ENCODE measurements at places on chromosomes 5 and 9.

DNA sequence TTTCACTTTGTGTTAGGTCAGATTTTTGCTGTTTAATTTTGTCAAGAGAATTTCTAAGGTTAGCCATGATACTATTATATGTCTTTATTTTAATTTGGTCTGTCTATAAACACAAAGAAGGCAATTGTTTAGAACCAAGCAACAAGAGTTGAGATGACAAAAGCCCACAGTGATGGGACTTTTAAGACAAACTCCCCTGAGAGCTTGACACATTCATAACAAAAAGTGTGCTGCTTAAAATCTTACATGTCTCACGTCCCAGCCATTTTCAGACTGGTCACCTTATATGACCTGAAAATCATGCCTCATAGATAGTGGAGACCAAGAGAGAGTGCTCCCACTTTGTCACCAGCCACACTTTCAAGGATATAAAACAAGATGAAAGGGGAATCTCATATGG is 21.6 kb upstream of the NNT start:
- no peak for DNase-seq

DNA sequence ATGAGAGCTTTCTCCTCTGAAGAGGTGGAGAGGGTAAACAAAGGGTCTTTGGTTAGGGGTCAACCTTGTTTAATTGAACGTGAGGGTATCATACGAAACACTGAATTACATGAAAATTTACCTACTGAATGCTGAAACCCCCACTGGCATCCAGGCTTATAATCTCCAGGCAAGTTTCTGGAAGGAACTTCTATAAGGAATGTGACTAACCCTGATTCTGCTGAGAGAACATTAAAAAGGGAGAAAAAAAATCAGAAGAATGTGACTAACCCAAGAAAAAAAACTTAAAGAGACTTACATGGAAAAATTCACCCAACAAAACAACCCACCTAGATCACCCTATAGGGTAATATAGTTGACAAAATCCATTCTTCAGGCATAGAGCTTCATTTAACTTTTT is 55.5 kb downstream of the APC start:
- no peak for DNase-seq

DNA sequence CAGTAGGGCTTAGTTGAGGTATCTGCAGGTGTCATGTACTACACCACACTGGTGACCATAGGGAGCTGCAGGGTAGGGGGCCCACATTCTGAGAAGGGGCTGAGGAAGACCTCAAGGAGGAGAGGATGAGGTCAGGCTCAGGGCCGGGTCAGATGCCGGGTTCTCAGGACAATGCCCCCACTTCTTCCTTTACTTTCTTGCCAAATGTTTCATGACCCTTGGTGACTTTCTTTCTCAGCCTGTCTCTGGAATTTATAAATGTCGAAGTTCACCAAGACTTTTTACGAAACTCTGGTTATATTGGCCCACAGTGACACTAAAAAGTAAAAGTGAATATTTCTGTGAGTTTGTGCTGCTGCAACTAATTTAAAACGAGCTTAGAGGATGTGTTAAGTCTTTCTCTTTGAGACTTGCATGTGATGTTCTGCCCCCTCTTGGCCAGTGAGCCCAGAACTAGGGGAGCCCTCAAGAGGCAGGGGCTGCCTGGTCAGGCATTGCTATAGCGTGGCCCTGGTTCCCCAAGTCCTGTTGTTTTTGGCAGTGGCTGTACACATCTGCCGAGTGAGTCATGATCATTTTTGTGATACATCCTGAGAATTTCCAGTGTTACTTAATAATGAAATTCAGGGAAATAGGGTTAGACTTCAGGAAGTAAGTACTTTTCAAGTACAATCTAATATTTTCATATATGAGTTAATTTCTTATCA is 11.2 kb downstream of the ACO1 start:
- DNase-seq = peak; percentile 87

- DNase-seq = no peak
Measured at GRCh38 chr5:150535611-150536010, 27.7 kb downstream of the NDST1 start.

DNA sequence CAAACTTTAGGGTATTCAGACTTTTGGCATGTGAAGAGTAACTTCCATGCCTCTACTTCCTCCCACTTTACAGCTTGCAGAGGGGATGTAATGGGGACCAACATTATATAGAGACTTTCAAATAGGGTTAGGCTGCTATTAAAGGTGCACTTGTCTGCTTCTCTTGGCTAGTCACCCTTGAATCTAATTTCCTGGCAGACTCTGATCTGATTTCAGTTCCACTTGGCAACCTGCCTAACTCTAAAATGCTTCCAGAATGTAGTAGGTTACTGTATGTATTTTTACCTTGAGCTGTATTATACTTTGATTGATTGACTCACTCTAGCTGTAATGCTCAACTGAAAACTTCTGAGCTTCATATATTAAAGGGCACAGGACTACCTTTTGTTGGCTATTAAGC is 693.4 kb downstream of the KCTD16 start:
- no peak for DNase-seq

DNA sequence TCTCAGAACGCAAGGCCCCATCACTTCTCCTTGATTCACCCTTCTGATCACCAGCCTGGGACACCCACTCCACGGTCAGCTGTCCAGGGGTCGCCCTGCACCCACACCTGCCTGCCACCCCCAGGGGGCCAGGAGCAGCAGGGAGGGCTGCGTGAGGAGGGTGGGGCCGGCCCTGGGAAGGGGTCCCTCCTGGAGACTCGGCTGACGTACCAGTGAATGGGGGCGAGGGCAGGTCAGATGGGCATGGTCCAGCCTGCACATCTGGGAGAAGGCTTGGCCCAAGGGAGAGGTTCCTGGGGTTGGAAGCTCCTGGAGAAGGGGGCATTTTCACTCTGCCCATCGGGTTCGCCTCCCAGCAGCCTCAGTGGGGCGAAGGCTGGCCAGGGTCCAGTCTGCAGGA is 21.8 kb upstream of the SARDH start:
- DNase-seq = no peak

- DNase-seq = no peak
Measured at GRCh38 chr5:54329731-54330709, 19.6 kb upstream of the ARL15 start.

GRCh38 chr5:159486836-159487235 is 156.5 kb upstream of the IL12B start:
- DNase-seq = no peak

DNA sequence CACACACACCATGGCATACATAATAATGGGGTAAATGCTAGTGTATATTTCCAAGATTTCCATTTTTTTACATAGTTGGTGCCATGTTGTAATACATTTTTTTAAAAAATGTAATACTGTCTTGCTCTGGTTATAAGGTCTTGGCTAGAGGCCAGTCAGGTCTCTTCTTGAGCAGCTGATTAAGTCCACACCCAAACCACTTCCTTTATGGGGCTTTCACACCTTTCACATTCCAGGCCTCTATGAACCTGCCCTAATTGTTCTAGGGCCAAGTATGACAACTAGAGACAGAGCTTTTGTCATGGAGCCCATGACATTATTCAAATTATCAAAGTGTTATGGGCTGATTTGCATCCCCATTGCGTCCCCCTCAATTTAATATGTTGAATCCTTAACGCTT is 495.6 kb upstream of the CTNND2 start:
- DNase-seq = no peak

- no peak for DNase-seq
Measured at GRCh38 chr5:76175051-76175666, 92.0 kb downstream of the SV2C start.

GRCh38 chr9:113894166-113894565 is 18.1 kb downstream of the ZNF618 start:
- DNase-seq = no peak

GRCh38 chr5:69525490-69525889 is 32.9 kb downstream of the OCLN start:
- no peak for DNase-seq

DNA sequence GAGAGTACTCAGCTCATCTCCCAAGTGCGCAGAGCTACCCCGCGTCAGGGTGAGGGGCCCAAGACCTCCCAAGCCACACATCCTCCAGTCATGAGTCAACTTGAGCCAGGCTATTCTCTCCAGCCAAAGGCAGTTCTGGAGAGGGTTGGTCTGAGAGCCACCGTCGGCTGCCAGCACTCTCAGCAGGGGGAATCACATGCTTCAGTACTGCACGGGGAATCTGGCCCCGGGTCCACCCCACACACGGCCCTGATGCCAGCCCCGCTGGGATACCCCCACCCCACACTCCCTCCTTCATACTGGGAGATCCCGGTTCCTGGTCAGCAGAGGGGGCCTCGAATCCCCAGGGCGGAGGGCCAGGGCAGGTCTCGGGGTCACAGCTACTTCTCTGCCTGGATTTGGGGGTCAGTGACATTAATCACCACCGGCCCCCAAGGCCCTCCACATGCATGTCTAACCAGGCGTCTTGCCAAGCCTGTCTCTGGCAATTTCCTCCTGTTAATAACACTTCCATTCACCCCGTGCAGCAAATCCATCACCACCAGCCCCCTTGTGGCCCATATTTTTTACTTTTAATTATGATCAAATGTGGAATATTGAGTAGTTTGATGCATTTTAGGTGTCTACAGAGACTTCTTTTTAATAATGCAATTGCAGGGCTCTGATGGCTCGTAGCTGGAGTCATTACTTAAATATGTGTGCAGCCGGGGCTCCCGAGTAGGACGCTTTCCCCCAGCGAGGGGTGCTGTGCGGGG is 102.9 kb upstream of the PPP1R26 start:
- DNase-seq = no peak

DNA sequence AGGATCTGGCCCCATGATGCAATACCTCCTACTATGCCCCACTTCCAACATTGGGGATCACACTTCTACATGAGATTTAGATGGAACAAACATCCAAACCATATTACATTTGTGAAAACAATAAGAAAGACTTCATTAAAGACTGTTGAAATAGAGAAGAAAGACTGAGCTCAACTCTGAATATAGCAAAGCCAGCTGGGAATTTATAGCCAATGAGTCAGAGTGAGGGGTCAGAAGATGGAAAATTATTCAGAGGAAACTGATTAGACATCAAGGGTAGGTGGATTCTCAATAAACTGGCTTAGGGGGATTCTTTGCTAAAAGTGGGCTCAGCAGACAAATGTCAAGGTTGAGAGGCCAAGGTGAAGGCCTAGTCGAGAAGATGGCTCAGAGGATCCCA is 25.6 kb downstream of the BTF3 start:
- no peak for DNase-seq

- DNase-seq = peak; percentile 37
Measured at GRCh38 chr5:158119961-158120723, 261.2 kb upstream of the CLINT1 start.

GRCh38 chr9:108631496-108632285 is 224.1 kb downstream of the ACTL7B start:
- DNase-seq = no peak

GRCh38 chr5:133199417-133200178 is 147.8 kb downstream of the HSPA4 start:
- no peak for DNase-seq

DNA sequence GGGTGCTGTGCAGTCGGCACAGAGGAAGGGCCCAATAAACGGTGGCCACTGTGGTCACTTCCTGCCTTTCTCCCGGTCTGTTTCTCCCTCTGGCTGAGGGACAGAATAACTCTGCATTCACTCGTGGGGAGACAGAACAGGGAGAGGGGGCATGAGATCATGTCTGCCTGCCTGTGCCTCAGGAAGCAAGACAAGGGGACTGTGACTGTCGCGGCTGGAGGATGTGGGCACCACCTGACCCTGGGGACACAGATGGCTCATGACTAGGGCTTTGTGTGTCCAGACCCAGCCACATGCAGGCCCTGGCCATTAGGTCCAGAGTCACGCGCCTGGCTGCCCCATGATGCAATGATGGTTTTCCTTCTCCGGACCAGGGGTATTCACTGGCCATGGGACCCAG is 5.8 kb downstream of the TRUB2 start:
- DNase-seq = no peak

- no peak for DNase-seq
Measured at GRCh38 chr5:78813286-78813685, 164.7 kb upstream of the LHFPL2 start.

DNA sequence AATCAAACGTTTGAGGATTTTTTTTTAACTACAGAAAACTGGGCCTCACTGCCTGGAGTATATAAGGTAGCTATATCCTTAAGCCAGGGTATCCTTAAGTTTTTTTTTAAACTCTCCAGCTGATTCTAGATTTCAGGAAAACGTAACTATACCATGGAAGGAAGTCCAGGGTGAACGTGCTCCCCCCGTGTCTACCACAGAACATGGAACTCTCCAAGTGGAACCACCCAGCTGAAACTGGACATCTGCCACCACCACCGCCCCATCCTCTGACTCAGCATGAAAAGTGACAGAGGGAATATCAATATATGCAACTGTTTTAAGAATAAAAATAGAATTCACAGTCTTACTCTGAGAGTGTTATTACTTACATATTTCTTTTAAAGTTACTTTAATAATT is 61.3 kb downstream of the DROSHA start:
- no peak for DNase-seq

DNA sequence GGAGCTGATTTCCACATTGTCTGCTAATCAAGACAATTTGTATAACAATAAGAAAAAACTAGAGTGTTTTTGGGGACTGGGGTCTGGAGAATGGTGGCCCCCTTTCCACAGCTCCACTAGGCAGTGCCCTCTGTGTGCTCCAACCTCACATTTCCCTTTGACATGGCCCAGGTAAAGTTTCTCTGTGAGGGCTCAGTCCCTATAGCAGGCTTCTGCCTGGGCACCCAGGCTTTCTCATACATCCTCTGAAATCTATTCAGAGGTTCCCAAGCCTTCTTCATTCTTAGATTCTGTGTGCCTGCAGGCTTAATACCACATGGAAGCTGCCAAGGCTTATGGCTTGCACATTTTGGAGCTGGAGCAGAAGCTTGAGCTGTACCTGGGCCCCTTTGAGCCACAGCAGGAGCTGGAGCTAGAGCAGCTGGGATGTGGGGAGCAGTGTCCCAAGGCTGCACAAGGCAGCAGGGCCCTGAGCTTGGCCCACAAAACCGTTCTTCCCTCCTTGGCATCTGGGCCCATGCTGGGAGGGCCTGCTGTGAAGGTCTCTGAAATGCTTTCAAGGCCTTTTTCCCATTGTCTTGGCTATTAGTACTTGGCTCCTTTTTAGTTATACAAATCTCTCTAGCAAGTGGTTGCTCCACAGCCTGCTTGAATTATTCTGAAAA is 49.1 kb upstream of the VPS13A start:
- no peak for DNase-seq

DNA sequence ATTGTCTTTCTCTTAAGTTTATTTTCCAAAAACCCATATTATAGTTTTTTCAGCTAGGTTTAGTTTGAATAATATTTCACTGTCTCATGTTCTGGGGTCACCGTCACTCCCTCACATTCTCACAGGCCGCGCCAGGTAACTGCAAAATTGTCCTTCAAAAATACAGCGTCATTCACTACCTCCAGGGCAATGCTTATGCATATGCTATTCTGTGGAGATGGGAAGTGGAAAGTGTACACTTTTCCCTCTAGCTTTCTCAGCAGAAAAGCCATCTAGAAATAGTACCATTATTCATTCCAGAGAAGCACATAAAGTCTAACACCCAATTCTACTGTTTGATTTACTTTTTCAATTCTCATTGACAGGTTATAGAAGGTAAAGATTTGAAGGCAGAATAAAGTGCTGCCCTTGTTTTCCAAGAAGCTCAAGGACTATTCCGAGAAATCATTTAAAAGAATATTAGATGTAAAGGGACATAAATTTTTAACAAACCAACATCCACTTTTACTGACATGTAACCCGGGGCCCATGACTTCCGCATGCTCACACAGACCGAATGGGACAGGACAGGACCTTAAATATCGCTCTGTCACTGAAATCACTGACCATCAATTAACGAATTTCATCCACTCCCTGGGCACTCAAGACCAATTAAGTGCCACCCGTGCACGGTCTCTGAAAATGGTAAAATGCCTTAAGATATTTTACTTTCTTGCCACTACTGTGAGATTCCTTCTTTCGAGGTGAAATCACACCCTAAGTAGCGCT is 720 bp downstream of the NUDT12 start:
- no peak for DNase-seq
